ENCODE measurements at places on chromosomes 1 and 21.

DNA sequence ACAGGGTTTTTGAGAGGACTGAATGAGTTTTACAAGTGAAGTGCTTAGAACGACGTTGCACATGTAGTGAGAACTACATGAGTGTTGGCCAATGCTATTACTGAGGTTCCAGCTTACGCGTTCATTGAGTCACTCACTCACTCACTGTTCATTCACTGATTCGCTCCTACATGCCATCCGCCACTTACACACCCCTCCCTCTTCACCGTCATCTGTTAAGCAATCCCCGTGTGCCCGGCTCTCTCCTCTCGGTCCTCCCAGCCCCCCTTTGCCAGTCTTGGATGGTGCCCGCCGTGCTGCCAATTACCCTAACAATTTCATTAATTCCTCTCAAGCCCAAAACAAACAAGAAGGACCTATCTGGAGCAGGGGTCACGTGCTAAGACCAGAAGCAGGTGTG, 27.3 kb upstream of the EPHA2 start:
- DNase-seq: no peak

- no peak for DNase-seq
These were observed 77.9 kb downstream of the CDC7 start for GRCh38 chr1:91578320-91579109.

GRCh38 chr1:17442841-17443240, 3.4 kb upstream of the RCC2 start:
- no peak for DNase-seq

- no peak for DNase-seq
These were observed 25.8 kb downstream of the COL18A1 start for GRCh38 chr21:45430521-45431501.

DNA sequence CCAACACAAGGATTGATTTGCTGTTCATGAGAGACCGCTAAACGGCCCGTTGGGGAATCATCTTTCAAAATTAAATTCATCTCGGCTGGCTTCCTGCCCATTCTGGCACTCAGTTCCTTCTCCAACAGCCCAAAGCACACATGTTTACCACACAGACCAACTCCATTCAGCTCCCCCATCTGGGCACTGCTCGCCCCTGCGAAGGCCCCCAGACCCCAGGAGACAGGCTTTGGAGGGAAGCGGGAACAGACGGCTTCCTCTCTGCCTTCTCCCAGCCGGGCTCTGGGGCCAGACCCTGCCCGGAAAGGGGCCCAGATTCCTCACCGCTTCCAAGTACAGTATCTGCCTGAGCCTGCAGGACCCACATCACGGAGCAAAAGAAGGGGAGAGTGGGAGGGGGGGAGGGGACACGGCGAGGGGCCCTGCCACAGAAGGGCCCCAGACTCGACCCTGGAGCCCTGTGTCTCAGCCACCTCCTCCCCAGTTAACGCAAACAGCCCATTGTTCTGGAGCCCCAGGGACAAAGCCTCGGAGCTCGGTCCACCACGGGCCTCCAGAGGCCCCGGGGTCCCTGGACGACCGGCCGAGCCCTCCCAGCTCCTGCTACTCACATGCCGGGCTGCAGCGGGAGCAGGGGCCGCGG, 660 bp downstream of the MEGF6 start:
- DNase-seq: no peak

DNA sequence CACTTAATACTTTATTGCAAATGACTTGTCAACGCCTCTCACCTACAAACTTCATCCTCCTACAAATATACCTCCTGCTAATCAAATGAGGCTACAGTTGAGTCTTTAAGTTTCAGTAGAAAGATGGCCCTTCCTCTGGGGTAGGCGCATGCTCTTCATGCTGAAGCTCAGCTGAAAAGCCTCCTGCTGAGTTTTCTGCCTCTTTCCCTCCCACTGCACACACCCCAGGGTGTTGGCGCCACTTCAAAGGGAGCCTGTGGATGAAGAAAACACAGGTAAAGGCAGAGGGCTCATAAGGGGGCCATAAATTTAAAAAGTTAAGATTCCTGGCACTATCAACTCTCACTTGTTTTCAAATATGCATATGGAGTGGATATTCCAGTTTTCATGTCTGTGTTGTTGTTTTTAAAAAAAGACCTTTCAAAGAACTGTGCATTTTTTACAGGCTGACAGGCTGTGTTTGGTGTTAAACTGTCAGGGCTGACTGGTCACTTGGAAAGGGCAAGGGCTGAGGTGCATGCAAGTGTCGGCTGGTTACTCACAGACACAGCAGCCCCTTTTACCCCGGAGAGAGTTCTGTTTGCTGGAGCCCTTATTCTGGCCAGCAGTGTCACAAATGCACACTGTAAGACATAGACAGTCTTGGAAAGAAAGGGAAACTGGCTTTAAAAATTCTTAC, 42.9 kb upstream of the LGALS8 start:
- no peak for DNase-seq

DNA sequence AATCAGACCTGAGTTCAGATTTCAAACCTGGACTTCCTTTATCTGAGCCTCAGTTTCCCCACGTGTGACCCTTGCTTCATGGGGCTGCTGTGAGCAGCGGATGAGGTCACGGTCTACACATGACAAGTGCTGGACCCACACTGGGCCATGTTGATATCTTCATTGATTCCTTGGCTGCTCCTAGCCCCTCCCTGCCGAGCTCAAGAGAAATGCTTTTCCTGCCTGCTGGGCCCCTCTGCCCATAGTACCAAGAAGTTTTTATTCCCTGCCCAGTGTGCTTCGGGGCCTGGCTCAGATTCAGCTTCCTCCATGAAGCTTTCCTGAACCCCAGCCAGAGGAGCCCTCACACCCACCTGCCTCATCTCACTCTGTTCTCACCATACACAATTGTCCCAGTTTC, 181.6 kb downstream of the PTPRU start:
- DNase-seq: no peak

DNA sequence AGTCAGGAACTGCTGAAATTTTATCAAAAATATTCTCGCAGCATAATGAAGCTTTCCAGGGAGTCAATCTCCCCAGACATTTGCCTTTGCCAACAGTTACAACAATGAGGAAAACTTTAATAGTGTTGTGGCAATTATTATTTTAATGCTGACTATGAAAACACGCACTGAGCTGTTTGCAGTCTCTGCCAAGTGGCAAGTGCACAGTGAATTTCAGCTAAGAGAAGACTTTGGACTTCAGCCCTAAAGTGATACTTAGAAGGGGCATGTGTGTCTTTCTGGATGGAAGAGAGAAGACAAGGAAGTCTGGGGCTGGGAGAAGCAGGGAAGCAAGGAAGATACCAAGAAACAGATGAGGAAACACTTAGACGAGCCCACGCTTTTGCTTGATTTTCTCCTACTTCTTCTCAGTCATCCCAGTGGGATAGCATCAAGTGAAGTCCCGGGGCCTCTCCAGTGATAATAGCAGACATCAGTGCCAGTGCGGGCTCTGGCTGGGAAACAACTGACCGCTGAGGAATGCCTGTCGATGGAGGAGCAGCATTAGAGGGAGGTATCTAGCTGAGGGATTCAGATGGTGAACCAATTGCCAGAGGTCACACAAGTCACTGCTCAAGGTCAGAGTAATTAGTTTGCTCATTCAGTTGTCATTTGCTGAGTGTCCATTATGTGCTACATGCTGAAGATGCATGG, 196.3 kb downstream of the TTLL7 start:
- no peak for DNase-seq

GRCh38 chr1:82160036-82160435, 359.3 kb downstream of the ADGRL2 start:
- no peak for DNase-seq

GRCh38 chr1:119713039-119713748, 1.5 kb downstream of the PHGDH start:
- no peak for DNase-seq

DNA sequence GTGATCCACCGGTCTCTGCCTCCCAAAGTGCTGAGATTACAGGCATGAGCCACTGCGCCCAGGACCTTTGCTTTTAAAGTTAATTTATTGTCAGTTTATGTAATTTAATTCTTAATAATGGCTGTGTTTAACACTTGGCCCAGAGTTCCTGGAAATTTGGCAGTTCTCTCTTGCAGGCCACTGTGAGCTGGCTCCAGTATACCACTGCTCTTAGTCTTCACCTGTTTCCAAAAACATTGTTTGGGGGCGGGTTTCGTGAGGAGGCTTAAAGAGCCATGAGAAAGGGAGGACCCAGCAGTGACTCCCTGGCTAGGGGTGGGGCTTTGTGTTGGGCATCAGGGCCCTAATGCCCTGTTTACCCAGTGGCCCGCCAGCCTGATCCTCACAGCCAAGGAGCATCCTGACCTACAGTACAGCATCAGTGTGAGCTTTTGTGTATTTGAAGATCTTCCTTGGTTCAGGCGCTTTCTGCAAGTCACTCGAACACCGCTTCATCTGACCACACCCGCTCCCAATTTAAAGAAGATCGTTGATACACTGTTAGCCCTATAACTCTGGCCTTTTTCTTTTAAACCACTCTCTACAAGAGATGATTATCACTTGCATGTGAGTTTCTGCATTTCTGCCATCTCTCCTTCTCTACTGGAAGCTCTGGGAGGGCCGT, 12.0 kb upstream of the BGLAP start:
- no peak for DNase-seq

DNA sequence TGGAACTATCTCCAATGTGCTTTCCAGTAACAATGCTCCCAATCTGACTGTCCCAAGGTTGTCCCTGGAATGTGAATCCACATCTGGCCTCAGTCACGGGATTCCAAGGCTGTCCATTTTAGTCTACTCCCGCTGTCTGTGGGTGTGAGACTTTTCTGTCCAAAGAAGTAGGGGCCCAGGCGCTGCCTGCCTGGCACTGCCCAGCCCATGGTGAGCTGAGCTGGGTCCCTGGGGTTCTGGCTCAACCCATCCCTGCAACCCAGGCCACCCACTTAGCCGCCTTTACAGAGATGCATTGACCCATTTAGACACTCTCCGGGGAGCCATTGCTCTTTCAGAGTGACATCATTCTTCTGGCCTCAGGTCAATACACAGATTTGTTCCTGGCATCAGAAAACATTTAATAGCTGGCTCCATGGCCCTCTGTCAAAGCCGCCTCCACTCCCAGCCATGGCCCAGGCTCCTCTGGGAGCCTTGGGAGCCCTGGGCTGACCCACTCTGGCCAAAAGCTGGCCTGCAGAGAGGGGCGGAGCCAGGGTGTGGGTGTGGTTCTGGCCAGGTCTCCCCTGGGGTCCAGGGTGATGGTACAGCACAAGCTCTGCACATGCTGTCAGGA, 47.2 kb upstream of the PAX7 start:
- no peak for DNase-seq

GRCh38 chr1:177209357-177209756, 38.6 kb downstream of the BRINP2 start:
- no peak for DNase-seq

DNA sequence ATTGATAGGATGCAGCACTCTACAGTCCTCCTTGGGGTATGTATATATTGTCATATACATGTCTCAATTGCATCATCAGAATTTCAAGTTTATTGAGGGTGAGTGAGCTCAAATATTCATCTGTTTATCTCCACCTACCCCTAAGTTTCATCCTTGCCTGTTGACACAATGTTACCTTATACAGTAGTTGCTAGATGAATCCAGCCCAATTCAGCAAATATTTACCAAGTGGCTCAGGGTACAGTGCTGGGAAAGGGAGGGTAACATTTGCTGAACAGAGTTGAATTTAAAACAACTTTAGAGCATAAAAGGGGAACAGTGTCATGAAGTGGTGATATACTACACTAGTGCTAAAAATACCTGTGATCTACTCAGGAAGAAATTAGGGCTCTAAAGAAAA, 14.4 kb downstream of the ELAVL4 start:
- DNase-seq: no peak

DNA sequence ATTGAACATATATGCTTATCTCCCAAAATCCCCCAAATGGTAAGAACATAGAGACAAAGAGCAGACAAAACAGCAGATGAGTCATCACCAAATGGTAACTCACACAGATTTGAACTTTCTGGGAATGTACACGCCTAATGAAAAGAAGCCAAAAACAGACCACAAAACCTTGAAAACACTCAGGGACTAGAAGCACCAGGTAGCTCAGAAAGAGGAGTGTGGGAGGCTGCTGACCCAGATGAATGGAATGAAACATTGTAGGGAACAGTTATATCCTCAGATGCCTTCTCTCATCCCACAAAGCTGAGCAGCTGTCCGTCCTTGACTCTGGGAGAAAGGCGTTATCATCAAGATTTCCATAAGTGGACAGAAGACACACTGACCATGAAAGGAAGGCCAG, 307.0 kb upstream of the USP25 start:
- DNase-seq: no peak

DNA sequence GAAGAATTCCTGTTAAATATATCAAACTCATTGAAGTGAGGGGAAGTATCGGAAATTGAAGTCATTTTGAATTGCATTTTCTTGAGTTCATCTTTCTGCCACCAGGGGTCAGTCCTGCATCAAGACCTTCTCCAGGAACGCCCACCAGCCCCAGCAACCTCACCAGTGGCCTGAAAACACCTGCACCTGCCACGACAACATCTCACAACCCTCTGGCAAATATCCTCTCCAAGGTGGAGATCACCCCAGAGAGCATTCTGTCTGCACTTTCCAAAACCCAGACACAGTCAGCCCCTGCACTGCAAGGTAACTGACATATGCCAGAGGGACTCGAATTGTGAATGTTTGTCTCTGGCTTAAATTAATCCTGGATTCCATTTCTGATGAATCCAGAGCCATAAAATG, 22.8 kb upstream of the TARS2 start:
- DNase-seq: peak; percentile 58

DNA sequence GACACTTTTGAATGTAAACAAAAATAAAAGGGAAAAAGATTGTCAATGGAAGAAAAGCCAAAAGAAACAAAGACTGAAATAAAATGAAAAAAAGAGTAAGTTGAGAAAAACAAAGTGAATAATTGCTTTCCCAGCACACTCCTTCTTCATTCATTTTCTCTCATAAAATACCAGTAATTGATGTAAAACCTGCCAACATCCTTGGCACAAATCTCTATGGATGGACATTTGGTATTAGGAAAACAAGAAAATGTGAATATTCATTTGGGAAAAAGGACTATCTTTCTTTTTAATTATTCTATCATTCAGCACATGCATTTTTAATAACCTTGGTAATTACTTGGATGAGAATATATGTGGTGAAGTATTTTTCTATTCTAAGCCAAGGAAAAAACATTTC, 204.4 kb upstream of the TNR start:
- DNase-seq: no peak
